ENCODE measurements at places on chromosomes 5 and 9. TPM values are rescaled to one million over a fixed set of nuclear protein-coding genes. Genes with fewer than 3 reads are reported as not detected.

The SEMA4D gene
- 0.78 TPM for total RNA-seq

The SGCD gene
- 2.5 TPM for total RNA-seq

The ALDH1A1 gene
- 2.8 TPM for total RNA-seq

The CEL gene
- total RNA-seq, result 0.20 TPM

The NOXA1 gene
- total RNA-seq, result 0.36 TPM

The SPAAR gene
- 0.26 TPM for total RNA-seq

The GRM6 gene
- not detected for total RNA-seq

The BARHL1 gene
- not detected for total RNA-seq
